LoVo (cell line): ENCODE measurements at places on chromosomes 12 and 14.

DNA sequence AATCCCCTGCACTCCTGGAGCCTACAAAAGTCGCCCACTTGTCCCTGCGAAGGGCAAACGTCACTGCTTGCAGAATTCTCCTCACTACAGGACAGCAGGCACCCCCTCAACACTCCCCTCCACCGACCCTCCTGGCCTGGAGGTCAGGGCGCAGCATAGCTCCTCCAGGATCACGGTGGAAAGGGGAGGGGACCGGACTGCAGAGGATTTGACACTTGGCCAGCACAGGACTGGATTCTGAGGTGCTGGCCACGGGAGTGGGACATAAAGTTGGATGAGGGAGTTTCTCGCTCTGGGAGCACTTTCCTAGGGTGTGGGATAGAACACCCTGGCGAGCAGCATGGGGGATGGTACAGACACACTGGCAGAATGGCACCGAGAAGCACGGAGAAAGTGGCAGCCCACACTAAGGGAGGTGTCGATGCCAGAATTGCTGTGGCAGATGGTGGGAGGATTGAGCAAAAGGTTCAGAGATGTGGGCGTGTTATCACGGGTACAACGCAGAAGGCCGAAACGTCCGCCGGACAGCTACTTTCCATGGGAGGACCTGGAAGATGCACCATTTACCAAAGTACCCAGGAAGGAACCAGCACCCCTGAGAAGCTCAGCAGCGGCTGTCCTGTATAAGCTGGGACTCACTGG lies 51.4 kb upstream of the DIO3 start:
- no peak for DNase-seq

DNA sequence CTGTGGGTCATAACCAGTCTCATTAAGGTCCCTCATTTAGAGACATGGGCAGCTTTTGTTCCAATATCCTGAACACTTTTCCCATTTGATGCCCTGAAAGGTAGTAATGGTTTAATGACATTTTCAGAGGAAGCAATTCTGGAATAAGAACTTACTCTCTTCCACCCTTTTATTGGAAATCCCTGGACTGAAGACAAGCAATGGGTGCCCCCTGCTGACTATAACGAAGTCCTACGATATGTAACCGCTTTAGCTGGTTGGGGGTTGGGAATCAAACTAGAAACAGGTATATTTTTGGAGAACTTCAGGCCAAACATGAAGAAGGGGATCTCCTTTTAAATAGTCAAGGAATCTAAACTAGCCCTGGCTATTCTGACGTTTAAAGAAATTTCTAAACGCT lies 20.5 kb downstream of the SARNP start:
- no peak for DNase-seq

- DNase-seq = no peak
Measured at GRCh38 chr14:99041141-99041819, 230.7 kb downstream of the BCL11B start.

DNA sequence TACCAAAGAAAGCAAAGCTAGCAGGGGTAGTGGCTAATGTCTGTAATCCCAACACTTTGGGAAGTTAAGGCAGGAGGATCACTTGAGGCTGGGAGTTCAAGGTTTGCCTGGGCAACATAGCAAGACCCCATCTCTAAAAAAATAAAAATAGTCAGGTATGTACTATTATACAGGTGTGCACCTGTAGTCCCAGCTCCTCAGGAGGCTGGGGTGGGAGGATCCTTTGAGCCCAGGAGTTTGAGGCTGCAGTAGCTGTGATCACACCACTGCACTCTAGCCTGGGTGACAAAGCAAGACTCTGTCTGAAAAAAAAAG lies 142.2 kb downstream of the PAWR start:
- no peak for DNase-seq

- peak; percentile 45 for DNase-seq
Measured at GRCh38 chr14:50667684-50667995, 466 bp downstream of the SAV1 start.

GRCh38 chr12:53998110-53998899 lies 1.7 kb upstream of the HOXC9 start:
- no peak for DNase-seq

GRCh38 chr14:26872515-26873361 lies 274.9 kb upstream of the NOVA1 start:
- no peak for DNase-seq

DNA sequence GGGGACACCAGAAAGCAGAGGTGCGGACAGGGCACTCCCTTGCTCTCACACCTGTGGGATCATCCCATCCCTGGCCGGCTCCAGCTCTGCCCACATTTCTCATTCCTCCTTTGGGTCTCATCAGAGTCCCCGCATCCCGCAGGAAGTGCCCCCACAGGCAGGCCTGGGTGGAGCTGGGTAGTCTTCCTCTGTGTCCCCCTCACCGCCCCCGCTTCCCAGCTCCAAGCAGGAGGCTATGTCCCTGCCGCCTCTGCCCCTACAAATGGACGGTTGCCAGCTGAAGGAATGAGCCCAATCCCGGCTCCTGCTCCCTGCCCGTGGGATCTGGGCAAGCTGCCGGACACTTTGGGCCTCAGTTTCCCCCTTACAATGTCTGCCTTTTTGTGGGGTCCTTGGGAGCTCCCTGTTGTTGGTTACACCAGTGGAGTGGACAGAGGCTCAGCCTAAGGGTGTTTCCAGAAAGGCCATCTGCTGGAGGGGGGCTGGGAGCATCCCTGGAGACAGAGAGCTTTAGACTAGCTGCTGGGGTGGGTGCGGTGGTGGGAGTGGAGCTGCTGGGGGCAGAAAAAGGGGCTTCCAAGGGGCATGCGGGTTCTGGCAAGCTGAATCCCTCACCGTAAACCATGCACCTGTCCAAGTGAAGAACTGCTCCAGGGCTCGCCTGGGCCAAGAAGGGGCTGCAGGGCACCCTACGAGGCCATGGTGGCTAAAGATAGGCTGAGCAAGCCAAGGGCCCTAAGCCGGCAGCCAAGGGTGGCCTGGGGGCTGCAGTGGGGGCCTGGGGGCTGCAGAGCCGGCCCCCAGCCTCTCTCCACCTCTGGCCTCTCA lies 7.9 kb upstream of the GPR132 start:
- DNase-seq = no peak

DNA sequence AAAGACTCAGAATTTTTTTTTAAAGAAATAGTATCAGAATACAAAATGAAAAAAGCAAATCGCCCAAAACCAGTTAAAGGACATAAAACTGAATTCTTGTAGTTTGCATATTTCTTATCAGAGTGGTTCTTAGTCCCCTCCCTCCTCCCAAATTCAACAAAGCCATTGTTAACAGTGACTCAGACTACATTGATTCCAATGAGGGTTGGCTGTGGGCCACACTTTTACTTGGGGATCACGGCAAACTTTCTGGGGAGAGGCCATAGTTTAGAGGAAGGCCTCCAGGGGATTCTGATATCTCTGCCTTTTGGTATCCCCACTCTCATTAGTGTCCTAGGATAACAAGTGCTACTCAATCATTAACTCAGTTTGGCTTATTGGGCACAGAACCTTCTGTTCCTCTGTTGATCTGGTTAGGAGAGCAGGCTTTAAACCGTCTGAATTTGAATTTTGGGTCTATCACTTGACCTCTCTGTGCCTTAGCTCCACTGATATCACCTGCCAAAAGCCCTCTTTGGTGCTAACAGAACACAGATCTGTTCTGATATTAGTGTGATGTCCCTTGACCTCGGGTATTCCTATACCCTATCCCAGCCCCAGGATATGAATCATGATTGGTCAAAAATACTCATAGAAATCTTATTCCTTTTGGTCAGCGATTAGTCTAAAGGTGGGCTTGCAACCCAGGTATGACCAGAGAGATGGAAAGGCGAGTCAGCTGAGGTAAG lies 45.2 kb upstream of the APPL2 start:
- peak; percentile 41 for DNase-seq

GRCh38 chr12:123478762-123479161 lies 20.8 kb downstream of the SNRNP35 start:
- no peak for DNase-seq

DNA sequence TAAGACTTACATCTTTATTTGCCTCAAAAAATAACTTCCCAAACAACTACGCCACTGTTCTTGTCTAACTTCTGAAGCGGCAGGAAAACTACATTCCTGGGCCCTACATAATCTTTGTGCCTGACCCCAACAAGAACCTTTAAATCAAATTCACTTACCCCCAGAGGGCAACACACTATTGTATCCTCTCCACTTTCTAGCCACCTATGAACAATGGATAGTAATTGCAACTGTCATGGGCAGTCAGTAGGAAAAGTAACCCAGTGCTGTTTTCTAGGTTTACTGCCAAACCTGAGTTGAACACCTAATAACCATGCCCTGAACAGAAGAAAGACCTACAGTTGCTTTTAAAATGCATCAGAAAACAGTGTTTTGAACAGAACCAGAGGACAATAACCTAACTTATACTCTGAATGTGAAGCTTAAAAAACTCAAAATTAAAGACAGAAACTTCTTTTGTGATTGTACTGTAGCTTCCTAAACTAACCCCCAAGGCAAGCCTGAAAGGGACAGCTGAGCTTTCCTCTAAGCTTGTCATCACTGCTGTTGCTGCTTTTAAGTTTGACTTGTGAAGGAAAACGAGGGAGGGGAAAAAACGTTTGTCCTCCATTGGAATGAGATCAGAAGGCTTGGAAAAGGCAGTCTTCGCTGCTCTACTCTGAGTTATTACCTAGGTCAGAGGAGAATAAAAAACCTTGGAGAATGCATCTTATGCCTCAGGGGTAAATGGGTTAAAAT lies 195.7 kb downstream of the SOX5 start:
- DNase-seq = no peak

DNA sequence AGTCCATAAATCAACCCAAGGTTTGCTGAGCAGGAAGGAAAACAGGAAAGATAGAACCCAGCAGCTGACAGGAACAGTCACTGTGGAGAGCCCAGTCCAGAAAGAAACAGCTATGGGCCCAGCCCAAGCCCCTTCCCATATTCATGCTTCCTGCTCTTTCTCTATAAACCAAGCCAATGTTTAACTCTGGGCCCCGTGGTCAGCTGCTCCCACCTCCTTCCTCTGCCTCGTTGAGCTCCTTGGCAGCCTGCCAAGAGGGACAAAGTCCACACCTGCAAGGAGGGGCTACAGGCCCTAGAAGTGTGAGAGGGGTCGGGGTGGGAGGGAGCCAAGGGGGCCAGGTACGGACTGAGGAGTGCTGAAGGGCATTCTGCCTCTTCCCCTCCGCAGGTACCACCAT lies 10.0 kb downstream of the SLC6A13 start:
- DNase-seq = no peak

DNA sequence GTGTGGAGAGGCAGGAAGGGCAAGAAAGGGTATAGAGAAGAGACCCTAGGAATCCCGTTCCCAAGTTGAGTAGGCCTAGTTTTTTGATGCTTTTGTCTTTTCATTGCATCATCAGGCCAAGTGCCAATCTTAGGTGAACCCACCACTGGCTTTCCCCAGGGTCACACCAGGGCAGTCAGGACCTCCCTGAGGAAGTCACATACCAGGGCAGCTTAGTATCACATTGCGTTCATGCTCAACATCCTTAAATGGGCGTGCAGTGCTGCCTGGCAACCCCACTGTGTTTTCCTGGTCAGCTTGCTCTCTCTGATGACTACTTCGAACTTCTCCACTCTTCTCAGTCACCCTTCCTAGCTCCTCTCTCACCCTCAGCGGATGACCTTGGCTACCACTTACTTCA lies 9.0 kb downstream of the ASIC1 start:
- DNase-seq = peak; percentile 22
